ENCODE measurements at places on chromosomes 7 and 10. TPM values are rescaled to one million over a fixed set of nuclear protein-coding genes. Genes with fewer than 3 reads are reported as not detected.

NKX2-3 gene
- not detected for polyA plus RNA-seq

FKBP9 gene
- polyA plus RNA-seq = 157 TPM

GRCh38 chr10:91681361-91682276 is 48.7 kb upstream of the PPP1R3C start:
- DNase-seq = no peak

GRCh38 chr7:28224172-28224571 is 43.6 kb upstream of the JAZF1 start:
- no peak for DNase-seq

DNA sequence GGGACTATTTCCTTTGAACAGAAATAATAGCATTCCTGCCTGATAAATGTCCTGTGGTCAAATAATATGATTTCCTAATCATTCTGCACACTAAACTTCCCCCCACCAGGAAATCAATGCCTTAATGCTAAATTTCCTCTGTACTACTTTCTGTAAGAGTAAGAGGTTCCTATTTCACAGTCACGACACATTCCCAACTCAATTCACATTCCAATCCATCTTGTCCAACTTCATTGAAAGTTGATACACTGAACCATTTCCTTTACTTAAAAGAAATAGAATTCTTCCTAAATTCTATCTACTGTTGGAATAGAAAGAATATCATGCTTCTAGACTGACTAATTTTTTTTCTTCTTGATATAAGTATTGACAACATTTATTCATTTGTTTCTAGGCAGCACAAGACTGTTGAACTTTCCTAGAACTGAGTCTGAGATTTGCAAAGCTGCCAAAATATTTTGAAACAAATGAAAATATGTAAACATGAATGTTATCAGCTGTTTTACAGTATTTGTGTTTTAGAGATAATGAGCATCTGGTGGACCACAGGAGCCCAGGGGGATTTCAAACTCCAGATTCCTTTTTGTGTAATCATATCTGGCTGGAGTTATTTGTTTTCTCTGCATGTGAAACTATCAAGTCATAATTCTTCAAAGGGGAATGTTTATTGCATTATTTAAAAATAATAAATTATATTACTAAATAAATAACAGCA is 121.5 kb downstream of the TPST1 start:
- no peak for DNase-seq

- no peak for DNase-seq
These were observed 2.2 kb upstream of the CREB3L2 start for GRCh38 chr7:138004046-138004445.

DNA sequence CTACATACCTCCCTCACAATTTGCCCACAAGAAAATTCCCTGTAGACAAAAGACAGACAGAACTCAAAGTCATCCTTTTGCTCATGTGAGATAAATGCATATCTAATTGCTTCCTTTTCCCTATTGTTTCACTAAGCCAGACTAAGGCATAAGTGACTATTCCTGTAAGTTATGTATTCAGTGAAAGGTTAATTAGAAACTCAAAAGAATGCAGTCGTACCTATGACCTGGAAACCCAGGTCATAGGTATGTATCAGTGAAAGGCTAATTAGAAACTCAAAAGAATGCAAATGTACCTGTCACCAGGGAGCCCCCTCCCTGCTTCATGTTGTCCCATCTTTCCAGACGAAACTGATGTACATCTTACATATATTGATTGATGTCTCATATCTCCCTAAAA is 10.3 kb upstream of the GARS1 start:
- no peak for DNase-seq

GRCh38 chr7:105210721-105211205 is 178.0 kb downstream of the SRPK2 start:
- DNase-seq = no peak

AOAH gene
- 3.4 TPM for polyA plus RNA-seq

DNA sequence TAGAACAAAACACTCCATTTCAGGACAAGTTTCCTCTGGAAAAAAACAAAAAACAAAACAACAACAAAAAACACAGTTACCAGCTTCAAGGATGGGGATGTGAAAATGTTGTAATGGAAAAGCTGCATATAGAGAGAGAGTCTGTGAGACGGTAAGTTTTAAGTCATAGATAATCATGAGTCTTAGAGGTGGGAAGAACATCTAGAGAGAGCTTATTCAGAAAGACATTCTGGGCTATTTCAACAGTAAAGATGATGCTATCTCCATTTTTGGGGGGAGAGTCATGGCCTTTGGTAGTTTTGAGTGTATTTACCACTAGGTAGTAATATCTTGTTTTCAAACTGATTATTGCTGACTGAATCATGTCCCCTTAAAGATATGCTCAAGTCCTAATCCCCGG is 23.3 kb upstream of the INPP5F start:
- DNase-seq = no peak

DNA sequence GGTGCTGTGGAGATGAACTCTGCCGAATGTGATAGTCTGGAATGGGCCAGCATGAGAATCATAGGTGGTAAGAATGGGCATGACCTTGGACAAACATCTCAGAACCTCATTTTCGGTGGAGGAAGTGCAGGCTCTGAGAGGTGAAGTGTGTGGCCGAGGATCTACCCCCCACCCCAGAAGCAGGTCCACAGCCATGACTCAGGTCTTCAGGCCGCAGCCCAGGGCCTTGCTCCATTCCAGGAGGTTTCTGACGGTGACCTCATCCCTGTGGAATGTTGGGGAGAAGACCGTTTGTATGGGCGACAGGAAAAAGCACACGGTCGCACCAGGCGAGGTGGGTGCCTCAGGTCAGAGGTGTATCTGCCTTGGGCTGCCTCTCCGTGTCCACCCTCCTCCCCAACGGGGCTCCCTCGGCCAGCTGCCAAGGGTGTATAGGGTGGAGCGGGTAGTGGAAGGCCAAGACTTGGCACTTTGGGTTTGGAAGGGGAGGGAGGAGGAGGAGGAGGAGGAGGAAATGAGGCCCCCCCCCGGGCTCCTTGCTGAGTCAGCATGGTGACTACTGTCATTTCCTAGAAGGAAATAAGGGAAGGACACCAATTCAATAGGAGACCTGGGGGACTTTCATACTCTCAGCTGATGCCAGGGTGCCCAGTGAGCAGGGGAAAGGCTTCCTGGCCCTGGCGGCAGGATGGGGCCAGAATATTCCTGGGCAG is 168.0 kb upstream of the RHEB start:
- DNase-seq = no peak

ITIH5 gene
- 24.6 TPM for polyA plus RNA-seq

- no peak for DNase-seq
These were observed 78.8 kb downstream of the FAM13C start for GRCh38 chr10:59283456-59284091.

GRCh38 chr10:121608469-121609190 is 10.4 kb upstream of the FGFR2 start:
- DNase-seq = no peak

ZNF680 gene
- polyA plus RNA-seq = 16.4 TPM
